HTR-8/SVneo (cell line): ENCODE measurements at places on chromosomes 4 and X.
A peak's percentile ranks its signal among the peaks of the same experiment; 100 is the strongest.

GRCh38 chrX:119698845-119699244, 5.9 kb upstream of the SEPTIN6 start:
- DNase-seq: peak; percentile 57

DNA sequence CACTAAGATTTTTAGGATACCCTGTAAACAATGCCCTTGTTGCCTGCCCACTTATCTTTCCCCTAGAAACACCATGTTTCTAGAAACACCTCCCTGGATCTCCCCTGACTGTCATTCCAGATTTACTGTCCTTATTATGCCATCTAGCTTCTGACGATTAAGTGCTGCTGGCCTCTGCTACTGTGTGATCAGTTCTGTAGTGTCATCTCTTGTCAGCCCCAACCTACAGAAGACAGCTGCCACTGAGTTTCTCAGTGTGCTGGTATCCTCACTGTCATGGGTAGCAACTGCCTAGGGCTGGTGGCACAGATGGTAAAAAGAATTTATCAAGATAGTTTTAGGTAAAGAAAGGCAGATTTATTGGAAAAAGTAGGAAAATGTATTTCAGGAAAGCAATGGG, 68.7 kb upstream of the WWC2 start:
- no peak for DNase-seq

GRCh38 chr4:38177641-38178391, 217.6 kb downstream of the PTTG2 start:
- no peak for DNase-seq

DNA sequence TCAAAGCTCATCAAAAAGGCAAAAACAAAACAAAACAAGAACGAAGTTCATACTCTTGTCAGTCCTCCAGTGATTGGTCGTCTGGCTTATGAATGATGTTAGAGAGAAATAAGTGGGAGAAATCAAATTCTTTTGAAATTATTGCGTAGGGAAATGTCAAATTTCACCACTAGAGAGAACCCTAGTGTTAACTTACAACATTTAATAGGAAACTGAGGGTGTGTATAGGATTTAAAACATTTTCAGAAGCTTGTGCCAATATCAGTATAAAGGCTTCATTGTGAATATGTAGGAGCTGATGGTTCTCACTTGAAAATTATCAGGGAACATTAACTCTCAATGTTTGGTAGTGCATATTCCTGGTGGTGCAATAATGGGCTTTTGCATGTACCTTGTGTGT, 17.4 kb downstream of the ADH6 start:
- DNase-seq: no peak

DNA sequence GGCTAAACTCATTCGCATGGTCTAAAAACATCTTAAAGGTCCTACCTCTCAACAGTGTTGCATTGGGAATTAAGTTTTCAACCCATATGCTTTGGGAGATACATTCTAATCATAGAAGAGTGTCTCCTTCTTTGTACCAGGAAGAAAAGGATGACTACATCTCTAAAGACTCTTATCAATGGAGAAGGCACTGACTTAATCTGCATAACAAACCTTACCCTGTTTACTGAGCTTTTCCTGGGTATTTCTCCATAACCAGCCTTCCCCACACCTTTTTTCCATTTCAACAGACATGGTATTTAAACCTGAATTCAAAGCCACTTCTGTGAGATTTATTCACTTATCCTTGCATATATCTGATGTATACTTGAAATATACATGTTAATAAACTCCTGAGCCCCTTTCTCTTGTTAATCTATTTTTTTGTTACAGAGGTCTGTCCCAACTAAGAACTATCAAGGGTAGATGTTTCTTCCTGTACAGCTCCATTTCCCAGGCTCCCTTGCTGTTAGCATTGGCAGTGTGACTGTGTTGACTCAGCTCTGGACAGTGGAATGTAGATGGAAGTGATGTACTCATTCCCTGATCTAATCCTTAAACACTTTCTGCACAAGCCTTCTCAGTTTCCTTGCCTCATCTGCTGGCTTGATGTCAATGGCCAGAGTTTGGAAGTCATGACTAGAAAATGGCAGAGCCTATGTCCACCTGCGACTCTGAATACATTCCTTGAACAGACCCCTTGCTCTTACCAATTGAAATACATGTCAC, 148.9 kb upstream of the CPEB2 start:
- DNase-seq: peak; percentile 8

DNA sequence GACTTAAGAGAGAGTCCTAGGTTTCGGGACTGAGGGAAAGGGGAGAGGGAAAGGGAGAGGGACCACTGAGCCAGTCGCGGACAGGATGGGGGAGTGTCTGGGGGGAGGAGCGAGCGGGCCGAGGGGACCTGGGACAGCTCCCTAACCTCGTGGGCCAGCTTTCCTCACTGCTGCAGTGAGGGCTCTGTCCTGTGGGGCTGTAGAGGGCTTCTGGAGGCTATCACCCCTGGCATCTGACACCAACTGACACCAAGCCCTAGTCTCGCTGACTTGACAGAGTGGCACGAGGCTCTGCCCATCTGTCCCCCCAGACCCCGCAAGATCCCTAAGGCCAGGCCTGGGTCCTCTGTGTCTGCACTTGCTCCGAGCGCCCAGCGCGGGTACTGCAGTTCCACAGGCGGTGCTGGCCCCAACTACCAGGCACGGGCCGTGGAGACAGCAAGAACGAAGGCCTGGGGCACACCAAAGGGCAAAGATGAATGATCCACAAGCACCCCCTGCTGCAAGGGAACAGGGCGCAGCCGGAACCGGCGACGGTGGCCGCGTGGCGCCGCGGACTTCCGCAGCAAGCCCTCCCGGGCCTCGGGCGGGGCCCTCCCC, 465 bp downstream of the HAUS7 start:
- no peak for DNase-seq

DNA sequence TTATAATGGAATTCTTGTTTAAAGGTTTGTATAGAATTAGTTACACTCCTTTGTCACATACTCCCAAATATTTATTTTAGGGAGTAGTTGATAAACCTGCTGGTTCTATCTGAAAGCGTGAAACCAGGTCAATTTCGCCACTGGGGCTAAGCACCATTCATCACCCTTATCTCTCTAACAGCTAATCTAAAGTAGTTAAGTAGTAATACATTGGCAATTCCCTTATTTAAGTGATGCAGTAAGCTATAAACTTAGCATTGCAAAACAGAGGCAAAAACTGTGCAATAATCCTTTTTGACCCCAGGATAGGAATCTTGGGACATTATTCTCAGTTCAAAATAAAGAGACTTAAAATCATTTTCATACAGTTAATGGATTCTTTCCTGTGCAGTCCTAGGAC, 33.7 kb upstream of the PTPN13 start:
- no peak for DNase-seq

GRCh38 chr4:126405369-126405982, 1090.7 kb downstream of the FAT4 start:
- no peak for DNase-seq

DNA sequence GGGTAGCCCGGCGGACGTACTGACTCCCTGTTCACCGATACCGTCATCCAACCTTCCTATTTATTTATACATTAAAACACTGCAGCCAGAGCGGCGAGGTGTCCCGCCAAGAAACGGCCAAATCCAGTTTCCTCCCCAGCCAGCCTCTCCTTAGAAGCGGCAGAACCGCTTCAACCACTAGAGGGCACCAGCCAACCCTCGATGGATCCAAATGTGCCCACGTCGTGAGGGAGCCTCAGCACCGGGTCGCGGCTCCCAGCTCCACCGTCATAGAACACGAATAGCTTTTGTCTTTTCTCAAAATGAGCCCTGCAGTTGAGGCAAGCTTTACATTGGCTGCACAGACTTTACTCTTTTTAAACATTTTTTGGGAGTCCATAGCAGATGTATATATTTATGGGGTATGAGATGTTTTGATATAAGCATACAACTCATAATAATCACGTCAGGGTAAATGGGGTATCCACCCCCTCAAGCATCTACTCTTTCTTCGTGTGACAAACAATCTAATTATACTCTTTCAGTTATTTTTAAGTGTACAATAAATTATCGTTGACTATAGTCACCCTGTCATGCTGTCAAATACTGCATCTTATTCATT, 13.0 kb upstream of the HELT start:
- DNase-seq: peak; percentile 80

DNA sequence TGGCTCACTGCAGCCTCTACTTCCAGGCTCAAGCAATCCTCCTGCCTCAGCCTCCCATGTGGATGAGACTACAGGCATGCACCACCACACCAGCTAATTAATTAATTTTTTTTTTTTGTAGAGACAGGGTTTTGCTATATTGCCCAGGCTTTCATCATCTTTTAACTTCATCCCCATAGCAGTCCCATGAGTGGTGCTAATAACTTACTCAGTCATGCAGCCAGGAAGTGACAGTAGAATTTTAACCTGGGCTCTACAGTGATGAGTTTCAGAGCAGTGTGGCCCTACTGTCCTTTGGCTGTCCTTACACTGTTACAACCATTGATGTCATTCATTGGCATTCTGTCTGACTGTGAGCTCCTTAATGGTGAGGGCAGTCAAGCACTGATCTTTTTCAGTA, 3.9 kb upstream of the OCIAD2 start:
- no peak for DNase-seq

DNA sequence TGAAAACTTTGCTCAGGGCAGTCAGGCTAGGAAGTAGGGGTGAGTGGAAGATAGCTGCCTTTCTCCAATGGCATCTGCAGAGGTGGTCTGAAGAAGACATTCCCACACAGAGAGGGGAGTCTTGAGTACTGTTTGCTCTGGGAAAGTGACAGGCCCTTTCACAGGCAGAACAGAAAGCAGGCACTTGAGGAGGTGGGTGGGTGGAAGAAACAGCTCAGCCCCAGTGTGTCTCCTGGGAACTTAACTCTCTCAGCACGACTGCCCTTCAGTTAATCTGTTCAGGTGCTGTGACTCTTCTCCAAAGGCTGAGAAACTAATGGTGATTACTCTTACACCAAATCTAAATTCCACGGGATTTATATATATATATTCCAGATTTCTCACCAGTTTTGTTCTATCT, 28.3 kb downstream of the ENOPH1 start:
- no peak for DNase-seq

DNA sequence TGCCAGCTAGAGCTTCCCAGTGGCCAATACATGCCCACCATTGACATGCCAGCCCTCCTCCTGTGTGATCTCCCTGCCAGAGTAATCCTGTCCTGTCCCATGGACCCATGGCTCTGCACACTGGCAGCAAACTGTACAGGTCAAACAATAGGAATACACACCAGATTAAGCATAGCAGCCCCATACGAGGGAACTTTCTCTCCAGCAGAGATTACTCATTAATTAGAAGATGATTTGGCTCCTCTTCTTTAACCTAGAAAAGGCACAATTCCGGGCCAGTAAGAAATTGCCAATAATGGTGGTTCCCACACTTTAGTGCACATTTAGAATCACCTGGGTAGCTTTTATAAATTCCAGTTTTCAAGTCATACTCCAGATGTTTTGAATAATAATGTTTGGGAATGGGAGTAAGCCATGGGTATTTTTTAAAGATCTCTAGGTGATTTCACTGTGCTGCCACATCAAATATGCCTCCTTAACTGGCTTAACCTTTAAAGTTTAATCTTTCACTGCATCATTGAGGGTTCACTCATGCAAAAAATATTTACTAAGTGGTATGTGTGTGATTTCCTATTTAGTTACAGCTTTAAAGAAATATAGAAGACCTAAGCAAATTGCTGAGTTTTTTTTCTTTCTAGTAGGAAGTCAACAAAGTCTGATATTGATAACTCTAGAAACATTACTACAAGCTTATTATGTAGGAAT, 277.6 kb upstream of the NWD2 start:
- no peak for DNase-seq

DNA sequence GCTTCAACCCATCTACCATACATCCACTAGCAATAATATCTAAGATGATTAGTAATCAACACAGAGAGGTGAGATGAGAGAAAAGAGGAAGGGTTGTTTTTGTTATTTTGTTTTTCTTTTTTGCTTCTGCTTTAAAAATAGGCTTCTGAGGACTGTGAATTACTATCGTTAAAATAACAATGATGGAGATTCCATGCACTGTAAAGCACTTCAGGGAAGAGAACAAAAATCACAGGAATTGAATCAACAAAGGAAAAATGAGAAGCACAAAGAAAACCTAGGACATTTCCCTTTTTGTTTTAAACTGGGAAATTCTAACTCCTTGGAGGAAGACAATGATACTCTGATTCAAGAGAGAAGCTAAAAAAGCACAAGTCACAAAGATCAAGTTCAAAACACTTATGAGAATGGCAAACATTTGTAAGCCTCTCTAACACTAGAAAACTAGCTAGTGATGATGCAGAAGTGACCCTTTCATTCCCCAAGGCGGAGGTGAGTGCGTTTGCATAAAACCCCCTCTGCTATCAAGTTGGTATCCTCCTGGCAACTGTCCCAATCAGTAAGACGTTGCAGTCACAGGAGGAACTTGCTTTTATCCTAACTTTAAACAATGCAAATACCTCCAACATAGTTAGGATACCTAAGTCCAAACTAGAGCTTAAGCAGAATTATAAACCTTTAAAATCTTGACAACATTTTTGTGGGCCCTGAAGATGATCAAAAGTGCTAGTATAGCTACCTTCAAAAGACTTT, 308.5 kb downstream of the CAMK2D start:
- no peak for DNase-seq

- DNase-seq: no peak
Measured at GRCh38 chrX:129983575-129984110, 1.2 kb downstream of the BCORL1 start.

GRCh38 chrX:45309096-45309495, 108.4 kb upstream of the DIPK2B start:
- no peak for DNase-seq

DNA sequence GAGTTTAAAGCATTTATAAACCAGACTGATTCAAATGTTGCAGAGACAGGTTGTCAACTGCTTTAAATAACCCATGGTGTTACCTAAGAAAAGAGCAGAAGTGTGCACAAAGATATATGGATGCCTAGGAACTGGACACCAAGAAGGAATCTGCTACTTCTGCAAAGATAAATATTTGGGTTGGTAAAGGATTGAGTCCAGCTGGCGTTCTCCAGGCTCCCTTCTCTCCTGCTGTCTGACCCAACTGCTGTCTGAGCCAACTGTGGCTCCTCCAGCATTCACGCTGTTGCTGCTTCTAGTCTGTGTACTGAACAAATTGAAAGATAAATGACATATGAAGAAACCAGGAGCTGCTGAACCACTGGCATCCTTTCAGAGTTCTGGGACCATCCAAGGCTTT, 1167.8 kb upstream of the PRKX start:
- DNase-seq: no peak

GRCh38 chr4:138804711-138805110, 210.9 kb upstream of the NOCT start:
- no peak for DNase-seq

- peak; percentile 20 for DNase-seq
Measured at GRCh38 chr4:15755321-15756155, 22.6 kb upstream of the CD38 start.

GRCh38 chrX:27446423-27446822, 16.7 kb downstream of the PPP4R3C start:
- DNase-seq: no peak

- no peak for DNase-seq
Measured at GRCh38 chr4:7867701-7868435, 71.8 kb downstream of the AFAP1 start.

DNA sequence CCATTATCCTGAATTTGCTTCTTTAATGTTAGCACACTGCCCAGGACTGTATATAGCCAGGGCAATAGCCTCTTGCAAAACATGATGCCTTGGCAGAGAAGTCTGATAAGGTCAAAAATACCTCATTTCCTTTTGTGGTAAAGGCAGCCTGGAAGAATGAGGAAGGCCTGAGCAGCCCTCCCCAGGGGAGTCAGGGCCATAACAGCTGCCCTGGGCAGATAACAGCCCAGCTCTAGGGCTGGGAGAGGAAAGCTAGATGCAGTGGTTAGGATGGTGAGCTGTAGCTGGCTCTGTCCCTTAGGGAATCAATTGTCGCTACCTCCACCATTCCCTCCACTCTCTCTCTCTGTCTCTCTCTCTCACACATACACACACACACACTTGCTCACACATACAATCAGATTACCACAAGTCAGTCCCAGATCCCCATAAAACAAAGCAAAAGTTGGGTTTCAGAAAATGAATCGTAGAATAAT, 29.2 kb downstream of the EFHC2 start:
- peak; percentile 19 for DNase-seq
